Putamen (tissue), 1 donor: ENCODE measurements at places on chromosomes 3 and 15.

GRCh38 chr3:152309535-152310307 is 41.0 kb downstream of the MBNL1 start:
- DNase-seq: no peak

DNA sequence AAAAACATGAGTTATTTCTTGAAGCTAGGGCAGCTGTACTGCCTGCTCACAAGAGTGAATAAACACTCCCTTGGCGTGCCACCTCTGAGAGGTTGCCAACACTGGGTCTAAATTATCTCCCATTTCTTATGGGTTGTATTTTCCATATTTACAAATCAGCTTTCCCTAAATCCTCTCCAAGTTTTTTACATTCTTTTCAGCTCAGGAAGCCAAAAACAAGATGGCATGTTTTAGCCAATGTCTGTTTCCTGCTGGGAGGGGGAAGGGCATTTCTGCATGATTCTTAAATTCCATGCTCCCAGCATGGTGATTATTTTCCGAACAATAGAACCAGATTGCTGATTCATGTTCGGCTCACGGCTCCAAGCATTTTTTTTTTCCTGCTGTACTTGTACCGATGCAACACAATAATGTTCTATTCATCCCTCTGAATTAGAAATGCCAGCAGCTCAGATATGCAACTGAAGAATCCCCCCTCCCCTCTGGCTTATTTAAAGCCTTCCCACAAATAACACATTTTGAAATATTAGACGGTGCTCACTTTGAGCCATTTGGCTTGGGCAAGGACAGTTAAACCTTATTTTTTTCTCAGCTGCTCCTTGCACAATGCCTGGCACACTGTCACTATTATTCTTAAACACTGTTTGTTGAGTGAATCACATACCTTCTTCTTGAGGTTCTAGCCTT is 252.5 kb downstream of the THRB start:
- DNase-seq: no peak

- no peak for DNase-seq
Observed at GRCh38 chr3:163011596-163011995, 1515.0 kb downstream of the OTOL1 start.

GRCh38 chr15:58697220-58697619 is 52.3 kb downstream of the ADAM10 start:
- DNase-seq: no peak

DNA sequence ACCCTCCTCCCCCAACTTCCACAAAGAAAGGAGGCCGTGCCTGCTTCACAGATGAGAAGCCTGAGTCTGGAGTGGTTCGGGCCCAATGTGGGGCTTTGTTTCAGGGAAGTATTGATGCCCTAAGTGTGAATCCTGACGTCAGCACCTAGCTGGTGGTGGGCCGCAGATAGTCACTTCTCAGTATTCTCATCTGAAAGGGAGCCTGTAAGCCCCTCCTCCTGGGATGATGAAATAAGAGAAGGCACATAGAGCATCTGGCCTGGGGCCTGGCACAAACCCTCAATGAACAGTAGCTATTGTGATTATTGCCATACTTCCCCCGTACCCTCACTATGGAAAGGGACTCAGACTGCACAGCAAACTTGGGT is 24.8 kb downstream of the LINGO1 start:
- DNase-seq: peak; percentile 65

DNA sequence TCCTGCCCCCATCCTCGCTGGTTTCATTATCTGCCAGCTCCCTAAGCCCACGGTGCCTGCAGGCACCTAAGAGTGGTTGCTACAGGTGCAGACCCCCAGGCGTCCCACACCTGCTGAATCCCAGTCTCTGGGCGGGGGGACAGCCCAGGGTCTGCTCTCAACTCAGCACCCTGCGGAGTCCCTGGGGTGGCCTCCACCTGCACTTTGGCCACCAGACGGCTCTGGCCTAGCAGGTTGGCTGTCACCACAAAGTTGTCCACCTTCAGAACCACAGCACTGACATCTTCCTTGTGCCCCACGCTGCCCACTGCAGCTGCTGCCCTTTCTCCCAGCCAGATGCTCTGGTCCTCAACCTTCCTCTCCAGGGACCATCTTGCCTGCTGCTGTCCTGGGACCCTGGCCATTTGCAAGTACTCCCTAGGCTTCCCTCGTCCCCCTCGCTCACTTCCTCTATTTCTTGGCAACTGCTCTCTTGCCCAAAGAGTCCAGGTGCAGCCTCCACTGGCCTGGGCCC is 34.9 kb upstream of the SNRPA1 start:
- no peak for DNase-seq

DNA sequence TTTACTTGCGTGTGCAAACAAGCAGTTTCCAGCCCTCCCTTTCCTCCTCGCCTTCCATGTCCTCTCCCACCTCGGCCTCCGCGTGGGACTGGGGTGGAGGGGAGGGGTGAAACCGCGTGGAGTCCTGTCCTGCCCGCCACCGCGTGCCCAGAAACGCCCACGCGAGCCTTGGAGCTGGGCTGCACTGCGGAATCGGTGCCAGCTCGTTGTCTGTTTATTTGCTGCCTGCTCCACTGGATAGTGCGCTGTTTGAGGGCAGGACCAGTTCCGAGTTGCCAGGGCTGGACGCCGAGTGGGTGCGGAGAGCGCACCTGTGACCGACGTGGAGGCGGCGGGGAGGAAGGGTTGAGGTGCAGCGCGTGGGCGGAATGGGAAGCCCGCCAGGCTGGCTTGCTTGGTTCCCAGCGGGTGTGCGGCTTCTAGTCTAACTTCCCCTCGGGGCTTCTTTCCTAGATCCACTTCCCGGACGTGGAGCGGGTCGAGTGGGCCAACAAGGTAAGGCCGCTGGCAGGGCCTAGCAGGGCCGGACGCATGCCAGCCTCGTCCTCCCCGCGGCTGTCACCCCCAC is 17.3 kb downstream of the ESYT3 start:
- no peak for DNase-seq

- no peak for DNase-seq
Observed at GRCh38 chr3:38756892-38757291, 59.1 kb downstream of the SCN10A start.

GRCh38 chr3:27633224-27633545 is 88.9 kb downstream of the EOMES start:
- no peak for DNase-seq

GRCh38 chr3:193987186-193987585 is 148.8 kb upstream of the HES1 start:
- no peak for DNase-seq

DNA sequence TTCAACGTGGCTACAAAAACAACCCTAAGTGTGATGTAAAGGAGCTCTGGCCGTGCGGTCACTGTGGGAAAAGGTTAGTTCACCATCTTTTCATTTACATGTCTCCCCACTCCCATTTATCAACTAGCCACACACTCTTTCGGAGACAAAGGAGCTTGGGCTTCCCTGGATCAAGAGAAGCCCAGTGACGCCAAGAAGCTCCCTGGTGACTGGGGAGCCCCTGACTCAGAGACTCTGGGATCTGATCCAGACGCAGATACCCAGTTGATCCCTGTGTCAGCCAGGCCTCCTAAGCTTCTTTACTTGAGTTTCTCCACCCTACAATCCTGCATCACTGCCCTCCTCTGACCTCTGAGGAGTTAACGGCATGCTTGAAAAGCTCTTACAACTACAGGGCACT is 43.9 kb downstream of the HEG1 start:
- no peak for DNase-seq

DNA sequence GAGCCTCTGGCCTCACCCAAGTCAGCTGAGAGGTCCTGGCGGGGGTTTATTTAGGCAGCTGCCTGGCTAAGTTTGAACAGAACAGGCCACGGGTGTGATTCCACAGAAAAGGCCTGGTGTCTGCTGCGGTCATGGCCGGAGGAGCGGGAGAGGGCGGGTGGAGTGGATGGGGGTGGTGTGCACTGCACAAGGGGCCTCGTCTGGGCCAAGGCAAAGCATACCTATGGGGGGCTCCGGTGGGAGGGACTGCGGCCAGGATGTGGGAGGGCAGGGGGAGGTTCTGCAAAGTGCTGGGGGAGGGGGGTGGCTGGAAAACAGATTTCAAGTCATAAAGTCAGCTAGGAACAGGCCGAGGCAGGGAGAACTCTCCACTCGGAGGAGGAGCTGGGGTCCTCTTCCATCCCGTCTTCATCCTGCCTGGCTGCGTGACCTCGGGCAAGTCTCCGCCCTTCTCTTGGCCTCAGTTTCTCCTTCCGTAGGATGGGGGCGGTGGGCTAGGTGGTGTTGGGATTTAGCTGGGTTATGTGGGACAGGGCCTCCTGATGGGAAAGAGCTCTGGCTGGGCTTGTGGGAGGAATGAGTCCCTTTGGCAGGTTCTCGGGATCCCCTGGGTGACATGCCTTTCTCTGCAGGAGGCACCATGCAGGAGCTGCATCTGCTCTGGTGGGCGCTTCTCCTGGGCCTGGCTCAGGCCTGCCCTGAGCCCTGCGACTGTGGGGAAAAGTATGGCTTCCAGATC is 878 bp downstream of the ISLR start:
- no peak for DNase-seq

GRCh38 chr3:40913641-40914040 is 285.7 kb upstream of the CTNNB1 start:
- DNase-seq: no peak

GRCh38 chr3:169085827-169086226 is 577.7 kb downstream of the MECOM start:
- DNase-seq: no peak

- DNase-seq: no peak
Observed at GRCh38 chr3:46947981-46948791, 28.4 kb downstream of the CCDC12 start.

GRCh38 chr3:71955240-71956068 is 170.5 kb upstream of the PROK2 start:
- DNase-seq: peak; percentile 85

- DNase-seq: peak; percentile 19
Observed at GRCh38 chr15:77966540-77967234, 110.8 kb downstream of the TBC1D2B start.

DNA sequence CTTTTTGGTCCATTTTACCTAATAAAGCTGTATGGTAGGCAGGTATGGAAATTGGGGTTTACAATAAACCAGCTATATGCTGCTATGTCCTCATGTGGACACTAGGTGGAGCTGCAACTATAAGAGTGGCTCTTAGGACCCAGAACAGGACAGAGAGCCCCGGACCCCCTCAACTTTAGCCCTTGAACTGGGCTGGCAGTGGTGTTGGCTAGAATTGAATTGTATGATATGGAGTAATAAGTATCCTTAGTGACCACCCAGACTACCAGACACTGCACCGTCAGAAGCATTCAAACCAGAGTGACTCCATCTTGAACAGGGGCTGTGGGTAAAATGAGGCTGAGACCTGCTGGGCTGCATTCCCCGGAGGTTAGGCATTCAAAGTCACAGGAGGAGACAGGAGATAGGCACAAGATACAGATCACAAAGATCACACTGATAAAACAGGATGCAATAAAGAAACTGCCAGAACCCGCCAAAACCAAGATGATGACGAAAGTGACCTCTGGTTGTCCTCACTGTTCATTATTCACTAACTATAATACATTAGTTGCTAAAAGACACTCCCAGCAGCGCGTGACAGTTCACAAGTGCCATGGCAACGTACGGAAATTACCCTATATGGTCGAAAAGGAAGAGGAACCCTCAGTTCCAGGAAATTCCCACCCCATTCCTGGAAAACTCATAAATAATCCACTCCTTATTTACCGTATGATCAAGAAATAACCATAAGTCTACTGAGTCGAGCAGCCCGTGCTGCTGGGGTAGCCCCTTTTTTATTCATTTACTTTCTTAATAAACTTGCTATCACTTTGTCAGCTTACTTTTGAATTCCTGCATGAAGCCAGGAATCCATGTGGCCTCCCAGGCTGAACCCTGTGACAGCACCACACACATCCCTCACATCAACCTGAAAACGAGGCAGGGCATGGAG is 68.7 kb upstream of the BLM start:
- peak; percentile 44 for DNase-seq

GRCh38 chr3:131669600-131669999 is 166.8 kb upstream of the MRPL3 start:
- DNase-seq: no peak

DNA sequence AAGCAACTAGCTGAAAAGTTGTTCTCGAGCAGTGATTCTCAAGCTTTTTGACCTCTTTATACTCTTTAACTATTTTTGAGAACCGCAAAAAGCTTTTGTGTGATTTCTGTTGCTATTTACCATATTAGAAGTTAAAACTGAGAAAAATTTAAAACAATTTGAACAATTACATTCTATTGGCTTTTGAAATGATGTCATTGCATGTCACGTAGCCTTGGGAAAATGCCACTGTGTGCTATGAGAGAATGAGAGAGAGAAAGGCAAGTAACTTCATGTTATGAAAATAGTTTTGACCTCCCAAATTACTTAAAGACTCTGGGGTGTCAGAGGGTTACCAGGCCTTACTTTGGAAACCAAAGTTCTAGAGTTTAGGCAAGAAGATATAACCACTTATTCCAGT is 8.0 kb downstream of the USP13 start:
- no peak for DNase-seq

DNA sequence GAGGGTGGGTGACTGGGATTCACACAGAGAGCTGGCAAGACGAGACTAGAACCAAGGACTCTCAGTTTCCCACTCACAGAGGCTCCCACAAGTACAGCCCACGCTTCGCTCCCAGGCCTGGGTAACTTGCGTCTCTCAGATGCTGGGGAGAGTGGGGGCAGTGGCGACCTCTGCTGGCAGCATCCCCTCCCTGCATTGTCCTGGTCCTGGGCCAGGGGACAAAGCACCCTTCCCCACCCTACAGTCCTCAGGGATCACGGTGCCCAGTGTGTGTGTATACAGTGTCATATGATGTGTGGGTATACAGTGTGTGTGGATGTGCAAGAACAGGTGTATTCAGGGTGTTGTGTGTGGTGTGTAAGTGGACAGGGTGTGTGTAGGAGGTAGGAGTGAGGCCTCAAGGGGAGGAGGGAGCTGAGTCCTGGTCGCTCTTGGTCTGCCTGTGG is 12.8 kb downstream of the VILL start:
- peak; percentile 74 for DNase-seq

- DNase-seq: no peak
Observed at GRCh38 chr3:111901637-111902036, 42.6 kb downstream of the PHLDB2 start.

DNA sequence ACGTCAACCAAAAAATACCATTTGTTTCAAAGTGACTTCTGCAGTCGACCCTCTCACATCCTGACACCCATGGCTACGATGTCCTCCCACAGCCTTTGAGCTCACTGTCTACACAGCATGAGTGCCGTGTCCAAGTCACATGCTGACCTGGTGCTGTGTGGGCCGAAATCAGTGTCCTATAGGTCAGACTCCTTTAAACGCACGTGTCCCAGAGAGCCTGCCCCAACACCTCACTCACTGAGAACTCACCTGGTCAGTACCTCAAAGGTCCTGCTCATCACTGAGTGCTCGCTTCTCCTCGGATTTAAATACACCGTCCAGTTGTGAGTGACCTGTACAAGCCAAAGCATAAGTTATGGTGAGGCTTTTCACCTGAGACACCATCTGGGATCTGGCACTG is 83.3 kb downstream of the OCA2 start:
- DNase-seq: no peak

- no peak for DNase-seq
Observed at GRCh38 chr3:119211193-119211592, 29.5 kb downstream of the B4GALT4 start.
